Activated CD8-positive, alpha-beta memory T cell treated with anti-CD3 and anti-CD28 coated beads for 36 hours (primary cell): ENCODE measurements at places on chromosomes 12 and 14. TPM values are rescaled to one million over a fixed set of nuclear protein-coding genes. Genes with fewer than 3 reads are reported as not detected.

CD4 gene
- total RNA-seq = 1.4 TPM

SERPINA9 gene
- not detected for total RNA-seq

MPHOSPH9 gene
- 75.0 TPM for total RNA-seq

ANO4 gene
- total RNA-seq = not detected

CAPZA3 gene
- not detected for total RNA-seq

FLRT2 gene
- not detected for total RNA-seq

SERPINA1 gene
- 0.55 TPM for total RNA-seq

TAS2R9 gene
- total RNA-seq = not detected

PIWIL1 gene
- total RNA-seq = not detected

KRT7 gene
- total RNA-seq = 1.1 TPM

MYF5 gene
- not detected for total RNA-seq

NFE2 gene
- not detected for total RNA-seq

SPRYD3 gene
- total RNA-seq = 33.9 TPM

TBC1D30 gene
- total RNA-seq = 1.9 TPM
